ENCODE measurements at places on chromosomes 4 and X. TPM values are rescaled to one million over a fixed set of nuclear protein-coding genes. Genes with fewer than 3 reads are reported as not detected.

Gene HGFAC
- not detected for total RNA-seq

Gene GJB1
- total RNA-seq: not detected

Gene PCDH7
- 53.1 TPM for total RNA-seq

Gene GSPT2
- 4.5 TPM for total RNA-seq

Gene PPP1R2C
- total RNA-seq: not detected

DNA sequence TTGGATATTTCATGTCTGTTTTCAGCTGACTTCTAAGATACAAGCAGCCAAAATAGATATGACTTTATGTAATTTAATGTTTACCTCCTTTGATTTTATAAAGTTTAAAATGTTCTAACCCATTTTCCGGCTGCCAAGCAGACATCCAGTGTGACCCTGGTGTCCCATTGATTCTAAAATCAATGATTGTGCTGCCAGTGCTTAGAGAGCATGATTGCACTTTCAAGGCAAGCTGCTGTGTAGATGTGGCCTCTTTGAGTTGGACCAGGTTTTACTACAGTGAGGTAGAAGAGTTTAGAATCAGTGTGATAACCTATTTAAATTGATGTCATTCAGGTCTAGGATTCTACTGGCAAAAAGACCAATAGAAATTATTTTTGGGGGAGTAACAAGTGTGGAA lies 730.9 kb downstream of the STPG2 start:
- DNase-seq: no peak

DNA sequence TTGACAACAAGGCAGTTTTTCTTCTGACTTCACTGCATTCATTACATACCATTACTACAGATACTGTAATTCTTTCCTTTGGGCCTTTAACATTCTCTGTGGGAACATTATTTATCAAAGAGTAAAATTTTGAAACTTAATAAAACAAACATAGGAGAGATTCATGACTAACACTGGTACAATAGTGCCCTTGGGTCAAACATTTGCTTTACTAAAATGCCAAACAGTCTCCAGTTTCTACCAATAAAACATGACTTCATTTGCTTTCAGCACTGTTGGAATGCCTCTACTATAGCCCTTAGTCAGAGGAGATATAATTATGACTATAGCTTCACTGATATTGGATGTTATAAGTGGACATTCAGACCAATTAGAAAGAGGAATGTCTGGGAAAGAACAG lies 481.5 kb downstream of the PACRGL start:
- DNase-seq: no peak

DNA sequence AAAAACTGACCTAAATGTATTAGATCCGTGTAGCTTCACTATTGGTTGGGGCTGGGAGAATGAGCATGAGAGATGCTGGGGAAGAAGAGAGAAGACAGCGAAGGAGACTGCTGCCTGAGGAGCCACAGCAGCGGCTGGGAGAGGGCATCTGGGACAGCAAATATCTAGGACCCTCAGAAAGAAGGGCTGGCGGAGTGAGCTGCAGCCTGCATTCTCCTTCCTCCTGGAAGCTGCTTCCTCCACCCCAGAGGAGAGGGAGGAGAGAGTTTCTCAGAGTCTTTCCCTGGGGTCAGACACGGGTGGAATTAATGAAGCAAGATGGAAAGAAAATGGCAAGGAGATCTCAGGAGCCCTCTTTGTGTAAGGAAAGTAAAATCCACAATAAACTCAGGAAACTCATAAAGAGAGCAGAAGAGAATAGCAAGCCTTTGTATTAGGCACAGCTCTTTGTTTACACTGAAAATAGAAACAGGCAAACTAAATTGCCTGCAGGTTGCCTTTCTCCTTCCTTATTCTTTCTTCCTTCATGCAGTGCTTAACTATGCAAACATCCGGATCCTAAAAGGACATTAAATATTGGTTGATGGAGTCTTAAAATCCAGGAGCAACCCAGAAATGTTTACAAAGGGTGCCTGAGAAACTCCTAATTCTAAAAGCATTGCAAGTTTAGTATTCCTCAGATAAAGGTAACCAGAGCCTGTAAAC lies 130.3 kb upstream of the GALNT7 start:
- no peak for DNase-seq

DNA sequence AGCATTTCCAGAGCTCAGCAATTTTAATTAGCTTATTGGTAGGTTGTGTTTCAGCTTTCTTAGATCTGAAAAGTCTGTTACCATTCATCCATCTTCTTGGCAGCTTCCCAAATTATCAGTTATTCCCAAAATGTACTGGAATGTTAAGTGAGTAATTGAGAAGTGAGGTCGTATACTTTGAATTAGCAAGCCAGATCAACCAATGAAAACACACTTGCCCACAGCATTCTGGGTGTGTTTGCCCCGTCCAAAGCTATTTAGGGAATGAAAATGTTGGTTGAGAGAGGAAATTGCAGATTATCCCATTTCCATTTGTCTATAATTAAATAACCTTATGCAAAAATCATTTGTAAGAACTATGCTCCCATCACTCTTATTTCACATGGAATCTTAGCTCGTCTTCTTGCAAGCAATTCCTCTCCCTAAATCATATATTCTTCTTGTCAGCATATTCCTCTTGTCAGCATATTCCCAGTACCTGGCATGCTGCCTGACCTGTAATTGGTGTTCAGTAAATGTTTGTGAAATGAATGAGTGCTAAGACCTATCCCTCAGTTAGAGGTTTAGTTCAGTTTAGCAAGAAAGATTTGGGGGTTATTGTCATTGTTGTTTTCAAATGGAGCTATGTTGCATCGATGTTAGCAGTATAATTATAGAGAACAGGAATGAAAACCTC lies 23.3 kb upstream of the ANTXR2 start:
- no peak for DNase-seq

GRCh38 chrX:85365370-85365995 lies 14.0 kb downstream of the POF1B start:
- DNase-seq: no peak

GRCh38 chr4:3791910-3792542 lies 25.8 kb downstream of the ADRA2C start:
- DNase-seq: peak; percentile 20

DNA sequence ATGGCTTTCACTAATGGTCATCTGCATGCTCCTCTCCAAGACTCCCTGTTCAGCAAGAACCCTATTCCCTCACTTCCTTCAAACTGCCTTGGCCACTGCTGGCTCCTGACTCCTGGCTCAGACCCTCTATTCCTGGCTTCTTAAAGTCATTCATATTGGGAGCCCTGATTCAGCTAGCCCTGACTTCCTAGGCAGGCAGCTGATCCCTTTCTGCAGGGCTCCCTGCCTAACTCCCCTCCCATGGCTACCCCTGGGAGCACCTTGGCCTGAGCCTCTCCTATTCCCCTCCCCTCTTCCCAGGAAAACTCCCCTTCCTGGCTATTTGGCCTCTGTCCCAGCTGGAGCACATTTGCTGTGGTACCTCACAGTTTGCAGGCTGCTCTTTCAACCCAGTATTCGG lies 154.9 kb upstream of the PJA1 start:
- DNase-seq: no peak

- DNase-seq: peak; percentile 25
Measured at GRCh38 chrX:54358424-54359211, 772 bp upstream of the WNK3 start.

- no peak for DNase-seq
Measured at GRCh38 chr4:164526933-164527583, 226.9 kb upstream of the SMIM31 start.

- DNase-seq: no peak
Measured at GRCh38 chrX:139141370-139141769, 389.2 kb upstream of the F9 start.

- DNase-seq: peak; percentile 57
Measured at GRCh38 chr4:184750926-184751584, 17.2 kb upstream of the CENPU start.
